ENCODE measurements at places on chromosomes 4 and X.

DNA sequence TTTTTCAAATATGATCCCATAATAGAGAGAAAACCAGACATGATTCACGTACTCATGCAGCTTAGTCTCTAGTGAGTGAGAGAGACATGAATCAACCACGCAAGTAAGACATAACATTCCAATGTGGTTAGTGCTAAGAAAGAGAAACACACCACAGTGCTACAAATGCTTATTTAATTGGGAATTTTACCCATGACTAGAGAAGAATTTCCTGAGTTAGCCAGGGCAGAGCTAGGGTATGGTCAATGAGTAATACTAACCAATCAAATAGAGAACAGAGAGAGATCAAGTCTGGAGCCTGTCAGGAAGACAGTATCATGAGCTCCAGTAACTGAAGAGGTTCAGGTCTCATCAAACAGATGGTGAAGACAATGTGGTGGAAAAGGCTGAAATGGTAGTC is 495.2 kb downstream of the PDGFC start:
- DNase-seq: no peak

GRCh38 chrX:69152417-69152841 is 12.8 kb downstream of the PJA1 start:
- DNase-seq: peak; percentile 48

DNA sequence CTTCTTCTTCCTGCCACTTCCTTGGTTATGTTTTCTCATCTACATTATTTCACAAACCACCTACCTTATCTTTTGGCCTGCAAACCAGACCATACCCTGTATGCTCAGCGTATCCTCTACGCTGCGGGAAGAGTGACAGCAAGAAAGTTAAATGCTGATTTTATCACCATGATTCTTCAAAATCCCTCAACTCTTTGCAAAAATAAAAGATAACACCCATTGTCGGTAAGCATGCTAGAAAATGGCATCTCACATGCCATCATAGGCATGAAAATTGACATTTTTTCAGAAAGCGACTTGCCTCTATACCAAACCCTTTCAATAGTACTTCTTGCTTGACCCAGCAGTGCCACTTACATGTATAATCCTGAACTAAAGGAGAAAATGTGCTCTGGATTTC is 102.0 kb downstream of the HPGD start:
- no peak for DNase-seq

GRCh38 chrX:76148753-76149152 is 24.1 kb upstream of the PBDC1 start:
- DNase-seq: peak; percentile 44

DNA sequence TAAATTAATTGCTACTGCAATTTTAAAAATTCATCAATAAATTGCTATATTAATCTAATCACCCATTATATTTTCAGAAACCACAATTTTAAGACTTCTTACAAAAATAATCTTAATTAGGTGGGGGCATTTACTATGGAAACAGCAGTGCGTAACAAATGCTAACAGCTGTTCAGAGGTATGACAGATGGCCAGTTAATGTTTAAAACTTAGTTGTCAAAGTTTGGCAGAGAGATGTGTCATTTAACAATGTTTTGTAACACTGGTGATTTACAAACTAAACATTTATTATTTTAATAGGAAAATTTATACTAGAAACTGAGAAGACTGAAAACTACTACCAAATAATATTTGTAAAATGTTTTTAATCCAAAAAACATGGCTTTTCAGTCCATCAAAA is 85.2 kb upstream of the GPR34 start:
- DNase-seq: no peak

Data from ureter (tissue), 1 donor.